ENCODE measurements at places on chromosomes 11 and 22. TPM values are rescaled to one million over a fixed set of nuclear protein-coding genes. Genes with fewer than 3 reads are reported as not detected.

GRCh38 chr11:69475866-69476471 is 5.5 kb upstream of the LINC01488 start:
- no peak overlapping the region for H3K27ac ChIP-seq
- H3K4me1 ChIP-seq: peaks cover 12% of the 10 kb centered on the region
- DNase-seq: peak; percentile 54
- no peaks in the 10 kb centered on the region for H3K36me3 ChIP-seq
- no peak overlapping the region for H3K4me3 ChIP-seq

GRCh38 chr22:39088685-39089032 is 8.4 kb upstream of the APOBEC3H start:
- no peaks in the 10 kb centered on the region for H3K27me3 ChIP-seq
- no peak overlapping the region for H3K4me3 ChIP-seq
- no peak for DNase-seq
- H3K4me1 ChIP-seq: peaks cover 8% of the 10 kb centered on the region
- H3K36me3 ChIP-seq: no peaks in the 10 kb centered on the region
- H3K27ac ChIP-seq: no peak overlapping the region

DNA sequence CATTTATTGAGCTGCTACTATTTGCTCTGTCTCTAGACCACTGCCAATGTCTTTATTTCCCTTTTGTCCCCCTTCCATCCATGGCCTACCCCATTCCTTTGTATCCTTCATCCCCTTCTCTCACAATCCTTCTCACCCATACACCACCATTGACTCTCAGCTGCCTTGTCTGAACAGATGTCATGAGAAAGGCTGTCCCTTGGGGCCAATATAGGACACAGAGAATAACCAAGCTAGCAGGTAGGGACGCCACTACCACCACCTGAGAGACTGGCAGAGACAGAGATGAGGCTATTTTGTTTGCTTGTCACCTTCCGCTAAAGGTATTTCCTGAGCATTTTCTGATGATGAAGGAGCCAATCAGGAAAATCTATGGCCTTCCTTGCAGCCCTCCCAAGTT is 138.9 kb downstream of the CD44 start:
- no peaks in the 10 kb centered on the region for H3K27me3 ChIP-seq
- no peak overlapping the region for H3K27ac ChIP-seq
- H3K36me3 ChIP-seq: no peaks in the 10 kb centered on the region
- H3K4me3 ChIP-seq: no peak overlapping the region

- no peak overlapping the region for H3K27ac ChIP-seq
- H3K4me1 ChIP-seq: no peaks in the 10 kb centered on the region
- H3K36me3 ChIP-seq: no peaks in the 10 kb centered on the region
- H3K4me3 ChIP-seq: no peak overlapping the region
Measured at GRCh38 chr11:19077965-19078364, 17.4 kb upstream of the MRGPRX2 start.

DNA sequence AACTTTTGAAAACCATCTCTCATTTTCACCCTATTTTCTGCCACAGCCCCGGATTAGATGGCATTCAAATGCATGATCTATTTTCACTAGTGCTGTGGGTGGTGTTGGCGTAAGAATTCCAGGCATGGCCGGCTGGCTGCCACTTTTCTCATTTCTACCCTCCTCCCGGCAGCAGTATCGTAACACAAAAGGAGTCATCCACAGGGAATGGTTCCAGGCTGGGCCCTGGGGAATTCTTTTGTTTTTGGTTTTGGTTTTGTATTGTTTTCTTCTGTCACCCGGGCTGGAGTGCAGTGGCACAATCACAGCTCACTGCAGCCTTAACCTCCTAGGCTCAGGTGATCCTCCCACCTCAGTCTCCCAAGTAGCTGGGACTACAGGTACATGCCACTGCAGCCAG is 13.8 kb downstream of the JAML start:
- no peak overlapping the region for H3K4me3 ChIP-seq
- DNase-seq: no peak
- H3K27me3 ChIP-seq: no peaks in the 10 kb centered on the region
- H3K27ac ChIP-seq: peak overlapping the region; percentile 36
- H3K4me1 ChIP-seq: peaks cover 16% of the 10 kb centered on the region

DNA sequence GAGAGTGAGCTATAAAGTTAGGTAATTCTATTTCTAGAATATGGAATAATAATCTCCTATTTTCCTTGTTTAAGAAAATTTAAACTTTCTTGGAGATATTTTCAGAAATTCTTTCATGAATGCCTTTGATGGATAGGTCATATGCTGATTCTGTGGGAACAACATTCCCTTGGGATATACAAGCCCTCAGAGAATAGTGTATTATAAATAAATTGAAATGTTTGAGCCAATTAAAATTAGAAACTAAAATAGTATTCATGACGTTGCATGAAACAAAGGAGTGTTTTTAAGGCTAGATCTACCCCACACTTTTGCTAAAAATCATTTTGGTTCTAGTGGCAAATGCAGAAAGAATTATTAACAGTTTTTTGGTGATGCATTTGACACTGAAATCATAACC is 269.3 kb upstream of the ANO3 start:
- no peaks in the 10 kb centered on the region for H3K36me3 ChIP-seq
- no peak overlapping the region for H3K27ac ChIP-seq
- DNase-seq: no peak
- no peaks in the 10 kb centered on the region for H3K4me1 ChIP-seq

DNA sequence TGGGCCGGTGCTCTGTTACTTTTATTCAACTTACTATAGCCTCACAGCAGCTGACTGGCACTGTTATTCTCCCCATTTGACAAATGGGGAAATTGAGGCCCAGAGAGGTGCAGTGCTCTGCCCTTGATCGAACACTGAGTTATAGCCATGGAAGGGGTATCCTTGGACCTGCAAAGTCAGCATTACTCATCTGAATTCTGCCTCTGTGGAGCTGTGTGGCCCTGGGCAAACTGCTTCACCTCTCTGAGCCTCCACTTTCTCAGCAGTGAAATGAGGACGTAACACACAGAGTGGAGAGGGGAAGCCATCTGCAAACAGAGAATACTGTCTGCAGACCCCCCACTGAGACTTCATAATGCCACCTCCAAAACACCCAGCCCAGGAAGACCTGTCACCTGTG is 25.3 kb downstream of the TPST2 start:
- no peak overlapping the region for H3K27ac ChIP-seq
- no peak overlapping the region for H3K4me3 ChIP-seq
- no peak for DNase-seq
- no peaks in the 10 kb centered on the region for H3K27me3 ChIP-seq

The LMO1 gene
- not detected for total RNA-seq

The MAJIN gene
- not detected for total RNA-seq

The RANBP1 gene
- total RNA-seq: 55.3 TPM

The PGA5 gene
- total RNA-seq: 0.30 TPM

The ARHGAP42 gene
- 19.0 TPM for total RNA-seq

Measured in upper lobe of left lung (tissue), 6 donors.